ENCODE measurements at places on chromosomes 11 and 22.

DNA sequence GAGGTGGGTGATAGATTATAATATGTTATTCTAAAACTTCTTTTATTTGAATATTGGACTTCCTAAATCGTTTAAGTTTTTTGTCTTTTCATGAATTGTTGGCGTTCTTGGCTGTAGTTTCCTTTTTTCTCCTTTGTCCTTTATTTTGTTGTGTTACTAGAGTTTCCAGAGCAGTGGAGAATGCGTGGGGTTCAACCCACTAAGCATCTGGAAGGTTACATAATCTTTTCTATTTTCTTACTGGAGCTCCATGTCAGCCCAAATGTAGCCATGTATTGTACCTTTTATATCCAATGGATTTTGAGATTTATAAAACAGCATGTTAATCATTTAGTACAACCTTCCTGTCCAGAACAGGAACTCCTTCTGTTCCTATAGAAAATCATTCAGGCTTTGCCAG is 63.2 kb downstream of the PPP6R3 start:
- DNase-seq: no peak

- peak; percentile 27 for DNase-seq
Measured at GRCh38 chr11:35077709-35078469, 61.1 kb upstream of the CD44 start.

- DNase-seq: no peak
Measured at GRCh38 chr22:19216579-19216978, 38.0 kb upstream of the SLC25A1 start.

DNA sequence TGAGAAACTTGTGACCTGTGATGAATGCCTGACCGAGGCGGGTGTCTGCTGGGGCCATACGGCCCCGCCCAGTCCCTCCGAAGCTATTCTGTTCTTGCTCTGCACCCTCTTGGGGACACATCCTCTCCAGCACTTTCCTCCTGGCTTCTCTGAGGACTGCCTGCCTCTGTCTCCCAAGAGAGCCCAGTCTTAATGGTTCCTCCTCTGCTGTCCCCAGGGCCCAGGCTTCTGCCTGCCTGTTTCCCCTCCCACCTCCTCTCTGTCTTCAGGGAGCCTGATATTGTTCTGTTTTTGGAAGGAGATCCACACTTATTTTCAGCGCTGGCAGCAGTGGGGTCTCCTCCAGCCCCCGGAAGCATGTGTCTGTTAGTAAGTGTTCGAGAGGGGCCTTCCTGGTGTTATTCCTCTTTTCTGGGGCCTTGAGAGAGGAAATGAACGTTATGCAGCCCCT is 18.7 kb downstream of the SYNGR1 start:
- DNase-seq: no peak

DNA sequence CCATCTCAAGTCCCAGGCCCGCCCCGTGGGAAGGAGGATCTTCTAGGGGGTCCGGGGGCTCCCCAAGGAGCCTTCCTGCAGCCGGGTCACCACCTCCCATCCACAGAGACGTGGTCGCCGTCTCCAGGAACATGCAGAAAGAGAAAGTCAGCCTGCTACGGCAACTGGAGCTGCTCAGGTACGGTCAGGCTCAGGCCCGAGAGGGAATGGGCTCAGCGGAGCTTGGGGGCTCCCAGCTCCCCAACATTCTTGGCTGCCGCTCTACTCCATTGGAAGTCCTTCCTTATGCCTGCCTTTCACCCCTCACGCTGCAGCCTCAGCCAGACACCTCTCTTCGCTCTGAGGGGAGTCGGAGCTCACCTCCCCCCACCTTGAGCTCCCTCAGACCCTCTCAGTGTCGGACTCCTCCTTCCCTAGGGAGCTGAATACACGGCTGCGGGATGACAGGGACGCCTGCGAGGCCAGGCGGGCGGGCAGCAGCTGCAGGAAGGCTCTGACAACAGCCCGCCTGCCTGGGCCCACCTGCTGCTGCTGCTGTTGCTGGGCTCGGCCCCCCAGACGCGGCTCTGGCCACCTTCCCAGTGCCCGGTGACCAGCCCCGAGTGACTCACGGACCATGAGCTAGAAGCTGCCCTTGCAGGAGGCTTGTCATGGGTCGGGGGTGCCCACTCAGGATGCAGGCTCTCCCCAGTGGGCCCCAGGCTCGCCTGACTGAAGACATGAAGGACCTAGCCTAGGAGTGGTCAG is 1.5 kb upstream of the CD151 start:
- DNase-seq: no peak

DNA sequence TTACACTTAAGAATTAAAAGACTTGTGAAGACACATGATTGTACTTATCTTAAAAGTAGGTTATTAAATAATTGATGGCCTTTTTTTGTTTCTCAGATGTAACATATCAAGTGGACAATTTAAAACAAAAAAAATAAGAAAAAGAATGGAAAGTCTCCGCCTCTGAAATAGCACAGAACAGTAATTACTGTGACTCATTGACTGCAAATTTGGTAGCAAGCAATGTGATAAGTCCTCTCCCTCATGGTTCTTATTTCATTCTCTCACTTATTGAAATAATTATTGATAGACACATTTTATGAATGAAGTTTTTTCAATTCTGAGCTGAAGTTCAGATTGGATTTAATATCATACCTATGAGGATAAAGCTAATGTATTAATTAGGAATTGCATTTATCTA is 717.9 kb upstream of the LUZP2 start:
- no peak for DNase-seq

DNA sequence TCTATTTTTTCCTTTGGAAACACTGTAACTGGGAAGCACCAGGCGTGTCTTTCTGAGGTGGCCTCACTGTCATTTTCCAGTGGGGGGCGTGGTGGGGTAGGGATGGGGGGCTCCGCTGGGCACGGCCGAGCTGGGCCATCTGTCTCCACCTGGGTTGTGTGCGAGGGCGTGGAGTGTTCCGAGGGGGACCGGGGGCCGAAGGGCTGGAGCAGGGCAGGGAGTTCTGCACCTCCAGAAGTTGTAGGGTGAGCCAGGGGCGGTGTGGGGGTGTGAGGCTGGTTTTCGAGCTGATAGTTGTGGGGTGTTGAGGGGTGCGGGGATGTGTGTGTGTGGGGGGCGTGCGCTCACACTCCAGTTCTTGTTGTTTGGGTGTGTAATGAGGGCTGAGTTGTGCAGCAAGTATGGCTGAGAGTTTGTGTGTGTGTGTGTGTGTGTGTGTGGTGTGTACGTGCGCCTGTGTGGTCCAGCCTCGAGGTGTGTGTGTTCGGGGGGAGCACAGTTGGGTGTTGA is 10.8 kb downstream of the YPEL4 start:
- no peak for DNase-seq

- no peak for DNase-seq
Measured at GRCh38 chr11:67178878-67179277, 59.8 kb downstream of the KDM2A start.

DNA sequence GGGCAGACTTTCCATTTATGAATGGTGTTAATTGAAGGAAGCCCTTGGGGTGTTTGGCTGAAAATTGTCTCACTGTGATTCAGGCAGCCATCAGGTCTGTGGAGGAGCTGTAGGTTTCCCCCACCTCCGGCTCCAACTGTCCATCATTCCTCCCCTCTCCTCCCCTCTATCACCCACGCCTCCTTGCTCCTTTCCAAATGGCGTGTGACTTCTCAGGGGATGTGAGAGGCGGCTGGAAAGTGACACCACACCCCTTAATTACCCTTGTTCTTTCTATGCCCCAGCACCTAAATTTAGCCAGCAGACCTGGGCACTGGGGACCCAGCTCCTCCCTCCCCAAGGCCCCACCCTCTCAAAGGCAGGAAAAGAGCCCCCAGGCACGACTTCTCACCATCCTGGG is 38.1 kb upstream of the SYT7 start:
- no peak for DNase-seq

GRCh38 chr11:113189909-113190667 is 124.3 kb upstream of the TTC12 start:
- DNase-seq: no peak

DNA sequence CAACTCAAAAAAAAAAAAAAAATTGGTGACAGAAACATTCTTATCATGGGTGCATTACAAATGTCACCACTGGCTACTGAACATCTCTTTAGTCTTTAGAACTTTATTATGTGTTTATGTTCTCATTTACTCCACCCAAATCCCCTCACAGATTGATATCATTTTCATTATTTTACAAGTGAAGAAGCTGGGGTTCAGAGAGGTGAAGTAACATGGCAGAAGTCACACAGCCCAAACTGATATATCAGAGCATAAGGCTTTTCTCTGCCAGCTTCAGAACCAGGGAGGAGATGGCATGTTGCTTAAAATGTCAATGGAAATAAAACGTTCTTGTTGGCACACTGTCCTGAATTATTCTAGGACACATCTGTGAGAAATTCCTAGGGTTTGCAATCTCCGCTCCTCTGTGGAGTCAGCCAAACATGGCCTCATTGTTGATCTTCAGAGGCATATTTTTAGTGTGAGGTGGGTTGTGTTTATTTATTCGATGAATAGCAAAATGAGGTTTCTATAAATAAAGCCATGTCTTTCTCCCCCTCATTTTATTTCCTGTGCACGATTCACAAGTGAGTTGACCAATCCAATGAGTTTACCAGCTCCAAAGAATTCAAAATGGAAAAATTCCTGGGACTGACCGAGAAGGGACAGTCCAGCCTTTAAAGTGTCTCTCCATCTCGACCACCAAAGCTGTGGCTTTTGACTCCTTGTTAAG is 72.9 kb upstream of the ANO1 start:
- DNase-seq: no peak

DNA sequence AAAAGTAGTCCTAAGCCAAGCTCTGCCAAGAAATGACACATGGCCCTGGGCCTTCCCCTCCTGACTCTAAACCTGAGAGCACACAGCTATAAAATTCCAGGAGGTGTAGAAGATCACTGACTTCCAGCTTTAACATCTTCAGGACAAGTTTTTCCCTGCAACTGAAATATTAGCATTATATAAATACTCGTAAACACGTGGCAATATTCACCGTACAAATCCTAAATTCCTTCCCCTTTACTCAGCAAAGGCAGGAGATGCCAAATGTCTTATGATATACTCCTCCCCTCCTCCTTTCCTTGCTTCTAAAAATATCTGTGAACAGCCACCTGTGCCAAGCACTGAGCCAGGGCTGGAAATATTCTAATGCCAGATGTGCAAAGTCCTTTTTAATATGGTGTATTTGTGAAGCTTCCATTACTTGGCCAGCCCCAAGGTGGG is 194.0 kb downstream of the LARGE1 start:
- no peak for DNase-seq

DNA sequence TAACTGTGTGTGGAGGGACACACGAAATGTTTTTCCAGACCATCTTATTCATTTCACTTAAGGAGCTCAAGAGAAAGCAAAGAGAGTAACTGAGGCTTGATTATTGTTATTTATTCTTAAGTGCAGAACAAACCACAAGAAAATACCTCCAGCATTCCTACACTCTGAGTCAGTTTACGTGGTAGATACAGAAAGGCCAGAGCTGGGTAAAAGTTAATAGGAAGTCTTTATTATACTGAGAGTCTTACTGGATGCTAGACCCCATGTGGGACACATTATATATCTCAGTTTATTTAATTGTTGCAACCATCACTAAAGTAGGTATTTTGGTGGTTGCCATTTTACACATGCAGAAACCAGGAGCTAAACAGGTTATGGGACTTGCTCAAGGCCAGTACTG is 261.4 kb upstream of the POU2AF2 start:
- DNase-seq: no peak

- DNase-seq: no peak
Measured at GRCh38 chr11:121890946-121891515, 225.0 kb downstream of the BLID start.

DNA sequence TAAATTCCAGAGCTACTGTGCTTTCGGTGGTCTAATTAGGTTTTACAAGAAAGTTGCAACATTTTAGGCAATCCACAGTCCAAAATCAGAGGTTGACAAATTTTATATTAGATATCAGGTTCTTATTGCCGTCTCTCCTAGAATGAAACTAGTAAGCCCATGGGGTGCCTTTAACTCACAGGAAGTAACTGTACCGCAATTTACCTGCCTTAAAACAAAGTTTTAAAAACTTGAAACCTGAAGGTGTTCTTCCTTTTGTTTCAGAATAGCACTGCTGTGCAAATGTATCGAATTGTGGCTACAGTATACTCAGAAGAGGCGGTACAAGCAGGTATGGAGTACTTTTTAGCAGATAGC is 77.2 kb downstream of the PISD start:
- no peak for DNase-seq

GRCh38 chr11:73598719-73599379 is 937 bp upstream of the FAM168A start:
- DNase-seq: no peak

- peak; percentile 19 for DNase-seq
Measured at GRCh38 chr22:41910050-41911000, 4.5 kb downstream of the SHISA8 start.

DNA sequence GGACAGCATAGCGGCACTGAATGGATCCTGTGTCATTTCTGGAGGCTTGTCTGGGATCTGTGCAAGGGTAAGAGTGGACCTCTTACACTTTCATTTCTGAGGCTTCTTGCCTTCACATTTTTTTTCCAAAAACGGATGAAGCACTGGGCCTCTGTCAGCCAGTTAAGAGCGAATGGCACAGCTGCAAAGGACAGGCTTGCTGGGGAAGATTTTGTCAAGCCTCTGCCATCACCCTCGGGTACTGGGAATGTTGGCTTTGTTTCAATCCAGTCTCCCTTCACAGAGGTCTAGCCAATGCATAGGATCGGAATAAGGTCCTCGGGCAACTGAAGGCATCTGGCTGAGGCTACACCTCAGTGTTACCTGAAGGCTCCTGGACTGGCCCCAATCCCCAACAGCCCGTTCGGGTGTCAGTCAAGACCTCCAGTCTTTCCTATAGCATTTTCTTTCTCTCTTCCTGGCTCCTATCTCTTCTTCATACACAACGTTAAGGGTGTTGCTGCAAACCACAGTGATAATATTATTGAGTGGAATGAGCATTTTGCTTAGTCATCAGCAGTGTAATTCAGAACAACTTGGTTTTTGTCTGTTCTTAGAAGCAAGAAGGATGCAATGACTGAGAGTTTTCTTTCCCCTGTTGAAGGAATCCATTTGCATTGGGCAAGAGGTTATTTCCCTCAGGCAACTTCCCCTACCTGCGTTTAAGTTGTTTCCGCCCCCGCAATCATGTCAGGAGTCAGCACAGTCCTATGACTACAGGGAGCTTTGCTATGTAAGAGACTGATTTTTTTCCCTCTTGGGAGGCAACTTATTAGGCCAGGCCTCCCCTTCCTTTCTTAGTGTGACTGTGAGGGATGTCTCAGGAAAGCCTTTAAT is 22.8 kb downstream of the NPAT start:
- no peak for DNase-seq

- DNase-seq: no peak
Measured at GRCh38 chr11:19646308-19646707, 66.3 kb upstream of the NAV2 start.

GRCh38 chr11:102420547-102420946 is 32.0 kb downstream of the TMEM123 start:
- DNase-seq: no peak

DNA sequence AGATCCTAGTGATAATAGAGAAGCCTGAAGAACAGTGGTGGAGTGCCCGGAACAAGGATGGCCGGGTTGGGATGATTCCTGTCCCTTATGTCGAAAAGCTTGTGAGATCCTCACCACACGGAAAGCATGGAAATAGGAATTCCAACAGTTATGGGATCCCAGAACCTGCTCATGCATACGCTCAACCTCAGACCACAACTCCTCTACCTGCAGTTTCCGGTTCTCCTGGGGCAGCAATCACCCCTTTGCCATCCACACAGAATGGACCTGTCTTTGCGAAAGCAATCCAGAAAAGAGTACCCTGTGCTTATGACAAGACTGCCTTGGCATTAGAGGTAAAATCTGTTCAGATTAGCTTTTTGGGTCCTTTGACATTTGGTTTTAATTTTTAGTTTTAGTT is 16.7 kb downstream of the CRKL start:
- no peak for DNase-seq

Data from activated CD8-positive, alpha-beta memory T cell treated with anti-CD3 and anti-CD28 coated beads for 1 hour (primary cell).